ENCODE measurements at places on chromosomes 6 and 20.

- peak; percentile 23 for DNase-seq
Observed at GRCh38 chr6:107603006-107603370, 113.1 kb downstream of the SOBP start.

DNA sequence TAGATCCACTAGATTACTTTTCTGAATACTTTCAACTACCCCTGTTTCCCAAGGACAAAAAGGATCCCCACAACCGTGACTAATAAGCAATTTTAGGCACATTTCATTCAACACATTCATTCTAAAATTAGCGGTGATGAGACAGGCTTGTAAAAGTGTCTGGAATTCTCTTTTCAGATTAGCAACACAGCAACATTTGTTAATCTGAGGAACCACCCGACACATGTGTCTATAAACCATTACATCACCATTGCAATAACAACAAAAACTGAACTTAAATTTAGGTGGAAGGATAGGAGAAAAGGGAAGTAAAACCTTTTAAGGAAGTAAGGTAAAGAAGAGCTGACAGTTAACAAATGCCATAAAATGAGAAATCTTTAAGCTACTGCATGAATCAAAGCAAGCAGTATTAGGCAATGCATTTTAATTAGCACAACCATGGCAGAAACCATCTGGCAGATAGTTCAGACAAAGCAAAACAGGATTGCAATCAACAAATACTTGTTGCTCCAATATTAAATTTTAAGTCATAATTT, 49.1 kb downstream of the MAP3K7 start:
- no peak for DNase-seq

GRCh38 chr6:32886681-32887383, 32.8 kb downstream of the PSMB9 start:
- DNase-seq = no peak

GRCh38 chr6:15810618-15811017, 147.8 kb upstream of the DTNBP1 start:
- DNase-seq = no peak

DNA sequence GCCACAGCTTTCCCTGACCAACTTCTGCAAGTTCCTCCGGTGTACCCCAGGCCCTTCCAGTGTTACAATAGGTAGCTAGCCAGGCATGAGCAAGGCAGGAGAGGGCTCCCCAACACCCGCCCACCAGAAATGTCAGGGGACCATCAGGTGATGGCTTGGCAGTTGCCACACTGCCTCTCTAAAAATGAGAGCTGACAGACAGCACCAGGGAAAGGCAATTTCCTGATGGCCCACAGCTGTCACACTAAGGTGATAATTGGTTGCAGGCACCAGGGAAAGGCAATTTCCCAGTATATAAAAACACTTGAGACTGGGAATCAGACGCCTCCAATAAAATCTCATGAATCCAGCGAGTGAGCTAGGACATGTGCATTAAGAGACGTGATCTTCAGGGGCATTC, 49.9 kb downstream of the PXDC1 start:
- no peak for DNase-seq

- DNase-seq = no peak
Observed at GRCh38 chr20:36010076-36010475, 41.7 kb downstream of the CNBD2 start.

- no peak for DNase-seq
Observed at GRCh38 chr6:84344005-84344404, 116.6 kb upstream of the CEP162 start.

DNA sequence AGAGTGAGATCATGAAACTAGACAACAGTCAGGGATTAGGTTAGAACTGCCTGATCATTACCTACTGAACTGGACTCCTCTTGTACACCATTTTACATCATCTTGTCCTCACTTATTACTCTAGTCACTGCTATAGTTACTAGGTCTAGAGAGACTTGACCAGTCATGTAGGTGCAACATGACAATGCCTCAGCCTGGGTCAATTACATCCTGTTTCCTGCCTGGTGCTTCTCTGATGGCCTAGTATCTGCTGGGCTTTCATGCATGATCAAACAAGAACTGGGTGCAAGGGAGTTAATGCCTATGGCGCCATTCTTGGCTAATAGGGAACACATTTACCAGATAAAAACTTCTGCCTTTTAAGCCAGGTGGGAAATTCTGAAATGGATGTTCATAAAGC, 39.2 kb upstream of the MMS22L start:
- no peak for DNase-seq

- no peak for DNase-seq
Observed at GRCh38 chr6:3610206-3610605, 141.3 kb downstream of the PXDC1 start.

GRCh38 chr6:169574420-169574819, 127.4 kb downstream of the WDR27 start:
- DNase-seq = no peak

DNA sequence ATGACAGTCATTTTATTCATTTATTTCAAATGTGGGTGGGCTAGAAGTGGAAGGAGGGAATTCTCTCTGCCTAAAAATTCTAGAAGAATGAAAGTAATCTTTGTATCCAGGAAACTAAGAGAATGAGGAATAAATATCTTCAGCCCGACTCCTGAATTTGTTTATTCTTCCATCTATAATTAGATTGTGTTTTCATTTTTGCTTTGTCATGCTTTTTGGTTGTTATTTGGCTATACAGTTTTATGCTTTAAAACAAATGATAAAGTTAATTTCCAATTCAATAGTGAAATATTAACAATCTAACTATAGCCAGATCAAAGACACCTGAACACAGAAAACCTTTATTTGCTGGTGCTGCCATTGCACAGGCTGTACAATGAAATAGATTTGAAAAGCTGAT, 521.3 kb downstream of the KIF16B start:
- DNase-seq = no peak

DNA sequence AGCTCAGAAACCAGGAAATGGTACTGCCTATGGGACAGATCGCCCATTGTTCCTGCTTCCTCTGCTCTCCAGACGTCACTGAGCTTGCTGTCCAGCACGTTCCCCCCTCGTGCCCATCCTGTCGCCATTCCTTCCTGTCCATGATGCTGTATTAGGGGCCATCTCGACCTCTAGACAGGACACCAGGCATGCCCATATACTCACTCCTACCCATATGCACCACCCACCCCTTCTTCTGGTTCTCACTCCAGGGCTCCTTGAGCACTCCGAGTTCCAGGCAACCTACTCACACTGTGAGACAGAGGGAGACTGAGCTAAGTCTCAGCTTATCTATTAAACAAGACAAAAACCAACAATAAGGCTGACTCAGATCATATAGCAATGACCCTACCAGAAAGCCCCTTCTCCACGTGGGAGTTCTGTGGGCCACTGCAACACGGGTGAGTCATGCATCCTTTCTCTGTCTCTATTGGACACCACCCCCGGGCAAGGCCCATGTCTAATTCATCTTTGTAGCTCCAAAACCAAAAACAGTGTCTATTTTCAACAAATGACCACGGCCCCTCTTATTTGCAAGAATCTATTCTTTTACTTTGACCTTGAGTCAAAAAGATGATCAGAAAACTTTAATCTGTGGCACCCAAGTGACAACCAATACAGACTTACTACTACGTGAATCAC, 65.7 kb downstream of the PSMG4 start:
- no peak for DNase-seq

DNA sequence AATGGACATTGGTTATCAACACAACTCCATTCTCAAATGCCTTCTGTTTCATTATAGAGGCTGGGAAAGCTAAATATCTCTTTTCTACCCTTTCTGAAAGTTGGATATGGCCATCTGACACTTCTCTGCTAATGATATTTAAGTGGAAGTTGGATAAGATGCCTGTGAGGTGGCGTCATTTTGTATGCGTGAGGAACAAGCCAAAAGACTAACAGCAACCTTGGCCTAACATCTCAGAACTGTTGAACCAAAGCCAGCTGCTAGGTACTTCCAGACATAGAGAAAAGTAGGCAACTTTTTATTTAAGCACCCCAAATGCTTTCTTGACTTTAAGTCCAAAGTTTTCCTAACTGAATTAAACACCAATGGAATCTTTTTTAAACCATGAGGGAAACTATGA, 708.4 kb downstream of the CD109 start:
- DNase-seq = no peak

DNA sequence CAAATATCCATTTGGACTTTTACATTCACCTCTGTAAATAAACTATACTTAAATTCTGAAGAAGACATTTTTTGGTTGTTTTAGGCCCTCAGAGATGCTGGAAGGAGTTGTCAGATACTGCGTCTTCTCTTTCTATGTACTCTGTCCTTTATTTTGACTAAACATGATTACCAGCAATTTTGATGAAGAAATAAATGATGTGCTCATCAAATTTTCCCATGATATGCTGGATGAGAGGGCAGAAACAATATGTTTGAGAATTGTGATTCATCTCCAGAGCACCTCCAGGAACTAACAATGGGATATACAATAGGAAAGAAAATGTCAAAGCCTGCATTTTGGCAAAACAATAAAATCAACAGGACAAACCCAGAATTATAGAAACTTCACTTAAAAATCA, 481.6 kb upstream of the HS3ST5 start:
- DNase-seq = no peak

DNA sequence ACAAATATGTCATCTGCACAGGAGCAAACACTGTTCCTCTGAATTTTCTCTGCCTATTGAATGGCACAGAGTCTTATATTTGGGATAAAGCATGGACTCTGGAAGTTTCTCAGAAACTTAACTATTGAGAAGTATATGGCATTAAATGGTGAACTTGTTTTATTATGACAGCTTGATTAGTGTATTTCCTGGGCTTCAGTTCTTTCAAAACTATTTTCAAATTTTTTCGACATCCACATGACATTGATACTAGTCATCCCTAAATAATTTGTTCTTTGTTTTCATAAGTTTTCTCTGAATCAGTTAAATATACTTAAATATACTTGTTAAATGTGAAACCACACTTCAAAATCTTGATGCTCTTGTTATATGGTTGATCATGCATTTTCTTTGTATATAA, 144.0 kb upstream of the TSHZ2 start:
- no peak for DNase-seq

DNA sequence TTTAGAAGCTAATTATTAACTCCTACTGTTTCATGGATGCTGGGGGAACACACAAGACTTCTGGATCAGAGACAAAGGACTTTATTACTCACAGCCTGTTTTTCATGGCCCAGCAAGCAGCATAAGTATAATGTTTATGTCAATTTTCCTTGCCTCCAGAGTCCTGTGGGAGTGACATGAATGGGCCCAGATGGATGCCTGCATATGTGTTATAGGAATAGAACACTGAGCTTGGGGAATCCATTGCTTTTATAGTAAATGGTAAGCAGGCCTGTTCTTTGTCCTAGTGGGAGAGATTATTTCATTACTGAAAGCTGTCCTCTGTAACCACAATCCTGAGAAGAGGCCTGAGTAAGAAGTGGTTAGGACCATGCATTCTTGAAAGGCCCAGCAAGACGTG, 25.6 kb downstream of the BLTP3A start:
- DNase-seq = no peak

- no peak for DNase-seq
Observed at GRCh38 chr6:52221302-52221701, 23.0 kb downstream of the IL17F start.
